AML-193 (cell line): ENCODE measurements at places on chromosomes 5 and 9.
A peak's percentile ranks its signal among the peaks of the same experiment; 100 is the strongest.

DNA sequence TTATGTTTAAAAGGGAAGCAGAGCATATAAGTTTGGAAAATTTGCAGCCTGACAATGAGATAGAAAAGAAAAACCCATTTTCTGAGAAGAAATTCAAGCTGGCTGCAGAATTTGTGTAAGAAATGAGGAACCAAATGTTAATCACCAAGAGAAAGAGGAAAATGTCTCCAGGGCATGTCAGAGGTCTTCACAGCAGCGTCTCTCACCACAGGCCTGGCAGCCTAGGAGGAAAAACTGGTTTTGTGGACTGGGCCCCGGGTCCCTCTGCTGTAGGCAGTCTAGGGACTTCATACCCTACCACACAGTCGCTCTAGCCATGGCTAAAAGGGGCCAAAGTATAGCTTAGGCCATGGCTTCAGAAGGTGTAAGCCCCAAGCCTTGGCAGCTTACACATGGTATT lies 32.1 kb upstream of the HSD17B4 start:
- DNase-seq = peak; percentile 83

- DNase-seq = no peak
Measured at GRCh38 chr9:35225677-35226076, 63.9 kb downstream of the UNC13B start.

GRCh38 chr9:99809586-99810319 lies 11.9 kb upstream of the NR4A3 start:
- DNase-seq = no peak

DNA sequence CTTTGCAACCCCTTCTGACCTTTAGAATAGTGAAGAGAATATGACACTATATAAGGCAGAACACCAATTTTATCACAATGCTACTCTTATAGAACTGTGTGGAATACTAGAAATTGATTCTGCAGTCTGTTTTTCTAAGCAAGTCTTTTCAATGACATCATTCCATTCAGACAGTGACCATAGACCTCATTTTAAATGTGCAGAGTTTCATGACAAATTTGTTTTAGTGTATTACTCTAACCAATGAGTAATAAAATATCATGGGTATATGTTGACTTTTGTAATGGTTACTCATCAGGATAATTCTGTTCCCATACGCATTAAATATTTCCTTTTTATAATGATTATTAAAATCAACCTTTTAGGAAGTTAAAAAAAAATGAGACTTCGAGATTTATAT lies 219.9 kb downstream of the COX7C start:
- DNase-seq = no peak

- DNase-seq = no peak
Measured at GRCh38 chr5:25713259-25713658, 1068.5 kb upstream of the CDH10 start.

DNA sequence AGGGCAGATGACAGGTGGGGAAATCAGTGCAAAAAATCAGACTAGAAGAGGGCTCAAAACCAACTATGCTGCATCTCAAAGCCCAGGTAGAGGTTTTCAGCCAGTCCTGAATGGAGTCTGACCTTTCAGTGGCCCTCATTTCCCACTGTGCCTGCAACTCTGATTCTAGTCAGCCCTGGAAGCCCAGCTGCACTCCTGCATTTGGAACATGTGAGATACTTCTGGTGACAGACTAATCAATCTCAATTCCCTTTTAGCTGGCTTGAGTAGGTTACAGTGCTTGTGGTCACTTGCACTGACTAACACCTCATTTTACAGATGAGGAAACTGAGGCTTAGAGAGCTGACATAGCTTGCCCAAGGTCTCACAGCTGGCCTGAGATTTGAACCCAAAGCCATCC lies 7.9 kb upstream of the ACSL6 start:
- no peak for DNase-seq

DNA sequence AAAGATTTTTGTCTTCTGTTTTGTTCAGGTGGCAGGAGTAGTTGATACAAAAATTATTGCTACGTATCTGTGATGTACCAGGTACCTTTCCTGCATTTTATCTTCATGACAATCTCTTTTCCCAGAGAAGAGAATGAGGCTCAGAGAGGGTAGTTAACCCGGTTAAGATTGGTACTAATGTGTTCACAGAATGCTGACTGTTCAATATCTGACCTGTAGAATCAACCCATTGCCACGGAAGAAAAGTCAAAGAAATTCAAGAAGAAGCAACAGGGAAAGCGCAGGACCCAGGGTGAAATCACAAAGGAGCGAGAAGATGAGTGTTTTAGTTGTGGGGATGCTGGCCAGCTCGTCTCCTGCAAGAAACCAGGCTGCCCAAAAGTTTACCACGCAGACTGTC lies 11.8 kb downstream of the RAB24 start:
- no peak for DNase-seq

- no peak for DNase-seq
Measured at GRCh38 chr9:75599126-75599525, 291.3 kb upstream of the PCSK5 start.

DNA sequence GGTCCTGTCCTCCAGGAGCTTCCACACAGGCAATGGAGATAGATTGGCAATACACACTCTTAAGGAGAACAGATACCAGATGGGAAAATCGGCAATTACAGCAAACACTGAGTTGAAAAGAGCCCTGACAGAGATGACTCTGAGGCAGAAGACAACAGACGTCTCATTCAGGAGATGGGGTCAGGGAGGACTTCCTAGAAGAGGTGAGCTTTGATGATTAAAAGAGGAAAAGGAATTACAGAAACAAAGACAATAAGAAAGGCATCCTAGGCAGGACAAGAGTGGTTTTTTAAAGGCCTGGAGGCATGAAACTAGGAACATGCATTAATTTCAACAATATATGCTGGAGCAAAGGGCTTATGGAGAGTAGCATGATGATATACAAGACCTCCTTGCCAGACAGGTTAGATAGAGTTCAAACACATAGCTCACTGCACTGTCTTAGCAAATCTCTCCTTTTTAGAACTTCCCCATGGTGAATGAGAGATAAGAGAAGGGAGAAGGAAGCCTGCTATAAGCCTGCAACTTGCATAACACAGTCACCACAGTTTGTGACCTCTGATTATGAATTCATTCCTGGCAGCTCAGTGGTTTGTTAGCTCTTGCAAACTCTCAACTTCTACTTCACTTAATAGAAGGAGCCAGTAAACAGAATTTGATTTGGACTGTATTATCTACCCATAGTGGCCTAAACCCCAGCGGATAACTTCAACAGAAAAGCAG lies 48.5 kb downstream of the SIL1 start:
- DNase-seq = peak; percentile 92

DNA sequence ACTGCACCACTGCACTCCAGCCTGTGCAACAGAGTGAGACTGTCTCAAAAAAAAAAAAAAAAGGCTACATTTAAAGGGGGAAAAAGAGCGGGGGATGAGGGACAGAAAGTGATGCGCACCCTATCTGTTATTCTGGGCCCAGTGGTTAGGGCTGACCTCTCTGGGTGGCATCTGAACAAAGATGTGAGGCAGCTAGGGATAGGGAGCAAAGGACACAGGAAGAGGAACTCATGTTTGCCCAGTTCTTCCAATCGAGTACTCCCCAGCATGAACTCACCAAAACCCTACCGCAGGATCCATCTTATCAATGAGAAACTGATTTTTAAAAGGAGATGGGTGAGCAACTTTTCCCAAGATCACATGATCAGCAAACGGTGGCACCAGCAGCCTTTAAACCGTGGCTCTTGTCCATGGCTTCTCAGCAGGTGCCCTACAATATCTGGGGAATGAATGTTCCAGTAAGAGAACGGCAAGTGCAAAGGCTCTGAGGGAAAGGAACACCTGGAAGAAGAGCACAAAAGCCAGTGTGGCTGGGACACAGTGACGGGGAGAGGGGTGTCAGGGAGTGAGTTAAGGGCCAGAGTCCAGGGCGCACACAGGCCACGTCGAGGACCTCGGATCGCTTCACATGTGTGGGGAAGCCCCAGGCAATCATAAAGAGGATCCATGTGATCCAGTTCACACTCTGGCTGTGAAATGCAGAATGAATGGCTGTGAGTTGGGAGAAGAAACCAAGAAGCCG lies 22.0 kb downstream of the RAPGEF1 start:
- no peak for DNase-seq

- DNase-seq = peak; percentile 86
Measured at GRCh38 chr5:10704949-10705621, 55.9 kb downstream of the DAP start.
